ENCODE measurements at places on chromosomes 6 and 20.
A peak's percentile ranks its signal among the peaks of the same experiment; 100 is the strongest.

DNA sequence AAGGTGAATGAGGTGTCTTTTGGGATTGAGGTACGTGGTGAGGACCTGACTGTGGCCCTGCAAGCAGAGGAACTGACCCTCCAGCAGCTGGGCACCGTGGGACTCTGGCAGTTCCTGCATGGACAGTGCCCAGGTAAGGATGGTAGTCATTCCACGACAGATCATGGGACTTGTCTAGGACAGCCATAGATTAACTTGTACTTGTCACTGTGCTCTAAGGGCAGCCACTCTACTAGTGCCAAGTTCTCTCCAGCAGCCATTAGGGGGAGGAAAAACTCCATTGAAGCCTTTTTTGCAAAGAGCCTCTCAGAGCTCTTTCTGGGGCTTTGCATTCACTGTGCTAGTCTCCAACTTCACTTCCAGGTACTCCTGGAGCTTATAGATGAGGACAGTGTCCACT is 20.4 kb downstream of the TAF11 start:
- peak; percentile 10 for DNase-seq

- DNase-seq = no peak
These were observed 174.7 kb upstream of the LAMP5 start for GRCh38 chr20:9339708-9340107.

DNA sequence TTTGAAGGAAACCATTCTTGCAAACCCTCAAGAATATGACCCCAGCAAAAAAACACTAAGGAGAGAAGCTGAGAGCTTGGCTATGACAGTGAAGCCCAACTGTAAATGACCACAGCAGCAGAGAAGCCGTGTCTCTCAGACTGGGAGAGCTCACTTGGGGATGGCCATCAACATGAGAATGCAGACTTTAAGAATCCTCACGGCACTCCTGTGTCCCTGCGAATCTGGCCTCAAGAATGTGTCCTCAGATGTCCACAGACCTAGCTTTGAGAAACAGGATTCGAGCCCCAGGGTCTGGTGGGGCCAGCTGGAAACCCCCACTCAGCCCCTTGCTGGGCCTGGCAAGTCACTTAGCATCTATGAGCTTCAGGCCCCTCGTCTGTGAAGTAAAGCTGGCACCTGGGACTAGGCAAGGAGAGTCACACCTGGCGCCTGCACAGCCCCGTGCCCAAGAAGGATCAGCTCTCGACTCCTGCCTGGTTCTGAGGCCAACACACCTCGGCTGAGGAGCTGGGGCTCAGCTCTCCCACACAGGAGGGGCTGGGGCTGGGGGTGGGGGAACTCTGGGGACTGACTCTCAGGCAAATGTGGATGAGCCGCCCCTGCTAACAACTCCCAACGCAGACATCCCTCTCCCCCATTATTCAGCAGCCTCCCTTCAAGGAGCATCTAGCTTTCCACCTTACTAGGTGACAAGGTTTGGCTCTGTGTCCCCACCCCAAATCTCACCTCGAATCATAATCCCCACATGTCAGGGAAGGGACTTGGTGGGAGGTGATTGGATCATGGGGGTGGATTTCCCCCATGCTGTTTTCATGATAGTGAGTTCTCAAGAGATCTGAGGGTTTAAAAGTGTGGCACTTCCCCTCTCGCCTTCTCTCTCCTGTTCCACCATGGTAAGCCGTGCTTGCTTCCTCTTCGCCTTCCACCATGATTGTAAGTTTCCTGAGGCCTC is 97.7 kb downstream of the GRM4 start:
- no peak for DNase-seq

DNA sequence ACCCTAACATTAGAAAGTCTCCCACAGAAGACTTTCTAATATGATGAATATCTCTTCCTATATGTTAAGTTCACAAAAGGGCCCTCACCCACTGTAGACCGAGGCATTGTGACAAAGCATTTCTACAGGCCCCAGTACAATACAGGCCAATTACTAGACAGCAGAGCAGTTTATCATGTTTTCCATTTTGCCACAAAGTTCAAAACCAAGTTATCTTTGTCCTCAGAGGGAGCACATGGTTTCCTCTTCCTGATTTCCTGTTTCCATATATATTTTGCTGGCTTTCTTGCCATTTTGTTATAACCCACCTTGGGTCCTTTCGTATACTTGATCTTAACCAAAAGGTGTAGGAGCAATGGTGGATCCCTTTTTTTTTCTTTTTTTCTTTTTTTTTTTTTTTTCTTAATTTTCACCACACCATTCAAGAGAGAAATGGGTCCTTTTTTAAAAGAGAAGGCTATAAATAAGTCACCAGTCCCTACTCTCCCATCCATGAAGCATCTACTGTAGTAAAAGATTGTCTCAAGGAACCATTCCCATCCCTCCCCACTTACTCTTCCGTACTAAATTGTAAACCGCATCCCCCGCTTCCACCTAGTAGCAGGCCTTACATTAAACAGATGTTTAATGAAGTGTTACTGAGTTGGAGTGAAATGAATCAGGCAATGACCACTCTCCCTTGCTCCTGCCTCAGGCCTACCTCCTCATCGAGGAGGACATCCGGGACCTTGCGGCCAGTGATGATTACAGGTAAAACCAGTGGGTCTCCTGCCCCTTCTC is 2.1 kb upstream of the UBE2C start:
- DNase-seq = no peak

DNA sequence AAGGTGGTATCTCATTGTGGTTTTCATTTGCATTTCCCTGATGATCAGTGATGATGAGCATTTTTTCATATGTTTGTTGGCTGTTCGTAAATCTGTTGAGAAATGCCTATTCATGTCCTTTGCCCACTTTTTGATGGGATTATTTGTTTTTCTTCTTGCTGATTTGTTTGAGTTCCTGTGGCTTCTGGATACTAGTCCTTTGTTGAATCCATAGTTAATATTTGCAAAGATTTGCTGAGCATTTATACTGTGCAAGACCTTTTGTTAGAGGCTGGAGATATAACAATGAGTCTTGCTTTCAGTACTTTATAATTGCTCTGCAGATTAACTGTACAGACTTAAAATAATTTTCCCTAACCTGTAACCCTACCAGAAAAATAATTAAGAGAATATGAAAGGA is 35.6 kb downstream of the PDE7B start:
- no peak for DNase-seq

DNA sequence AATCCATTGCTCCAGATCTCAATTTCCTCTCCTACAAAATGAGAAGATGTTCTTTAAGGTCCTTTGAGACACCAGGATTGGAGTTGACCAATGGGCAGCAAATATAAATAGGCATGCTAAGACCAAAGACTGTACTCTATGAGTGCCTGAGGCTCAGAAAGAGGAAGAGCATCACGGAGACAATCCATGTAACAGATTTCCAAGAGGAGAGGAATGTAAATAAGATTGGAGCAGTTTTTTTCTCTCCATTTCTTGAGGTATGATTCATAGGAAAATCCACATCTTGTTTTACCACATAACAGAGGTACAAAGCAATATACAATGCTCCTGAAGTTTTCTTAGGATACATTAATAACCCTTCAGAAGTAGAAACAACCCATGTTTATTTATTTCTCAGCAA is 109.8 kb downstream of the UBE3D start:
- no peak for DNase-seq

DNA sequence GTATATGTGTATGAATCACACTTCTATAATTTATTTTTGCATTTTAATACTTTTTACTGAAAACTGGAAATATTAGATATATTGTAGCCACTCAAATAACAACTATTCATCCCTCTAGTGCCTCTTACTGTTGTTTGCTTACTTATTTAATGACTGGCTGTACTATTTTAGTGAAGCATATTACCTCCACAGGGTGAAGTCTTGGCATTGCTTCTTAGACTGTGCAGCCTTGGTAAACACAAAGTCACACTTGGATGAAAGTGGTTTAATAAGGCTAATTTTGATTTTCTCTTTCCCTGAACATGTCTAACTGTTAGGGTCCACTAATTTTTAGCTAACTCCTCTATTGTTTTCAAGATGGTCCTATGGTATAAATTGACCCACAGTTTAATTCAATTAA is 1043.2 kb upstream of the ADGRB3 start:
- DNase-seq = peak; percentile 29

DNA sequence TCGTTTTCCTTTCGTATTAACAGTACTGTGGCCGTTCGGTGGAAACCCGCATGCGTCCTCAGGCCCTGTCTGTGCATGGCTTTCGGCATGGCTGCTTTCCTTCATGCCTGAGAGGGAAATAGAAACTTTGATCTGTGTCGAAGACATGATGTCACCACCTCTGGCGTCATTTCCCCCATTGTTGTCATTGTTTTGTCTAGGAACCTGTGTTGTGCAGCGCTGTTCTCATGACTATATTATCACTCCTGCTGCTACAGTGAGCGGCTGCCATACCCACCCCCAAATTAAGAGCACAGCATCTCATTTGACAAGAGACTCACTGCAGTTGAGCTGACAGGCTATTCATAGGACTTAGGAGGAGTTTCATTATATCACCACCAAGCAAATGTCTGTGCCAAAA is 172.3 kb downstream of the TMEM242 start:
- no peak for DNase-seq

- DNase-seq = no peak
These were observed 413.2 kb downstream of the GJA1 start for GRCh38 chr6:121848523-121849255.

- no peak for DNase-seq
These were observed 867.2 kb downstream of the PHF3 start for GRCh38 chr6:64502801-64503200.

GRCh38 chr20:37921341-37921929 is 18.5 kb downstream of the VSTM2L start:
- no peak for DNase-seq

- DNase-seq = no peak
These were observed 2.9 kb downstream of the TMEM30A start for GRCh38 chr6:75281653-75282052.

GRCh38 chr6:111796310-111796918 is 76.8 kb downstream of the FYN start:
- no peak for DNase-seq

GRCh38 chr20:25356271-25356933 is 34.2 kb downstream of the ABHD12 start:
- DNase-seq = no peak

DNA sequence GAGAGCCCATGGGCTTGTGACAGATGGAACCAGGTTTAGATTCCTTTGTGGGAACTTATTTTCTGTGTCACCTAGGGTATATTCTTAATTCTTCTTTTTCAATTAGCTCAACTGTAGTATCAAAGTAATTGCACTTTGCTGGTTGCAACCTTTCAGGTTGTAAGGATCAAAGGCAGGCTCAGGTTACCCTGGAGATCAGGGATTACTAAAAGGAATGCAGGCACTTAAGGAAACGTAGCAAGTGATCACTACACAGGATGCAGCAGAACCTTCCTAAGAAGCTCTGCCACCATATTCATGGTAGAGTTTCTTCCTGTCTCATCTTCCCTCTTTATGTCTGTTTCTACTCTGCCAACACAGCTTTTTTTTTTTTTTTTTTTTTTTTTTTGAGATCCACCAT is 133.2 kb upstream of the JAG1 start:
- DNase-seq = no peak

GRCh38 chr20:41068806-41069205 is 40.2 kb downstream of the TOP1 start:
- DNase-seq = no peak

DNA sequence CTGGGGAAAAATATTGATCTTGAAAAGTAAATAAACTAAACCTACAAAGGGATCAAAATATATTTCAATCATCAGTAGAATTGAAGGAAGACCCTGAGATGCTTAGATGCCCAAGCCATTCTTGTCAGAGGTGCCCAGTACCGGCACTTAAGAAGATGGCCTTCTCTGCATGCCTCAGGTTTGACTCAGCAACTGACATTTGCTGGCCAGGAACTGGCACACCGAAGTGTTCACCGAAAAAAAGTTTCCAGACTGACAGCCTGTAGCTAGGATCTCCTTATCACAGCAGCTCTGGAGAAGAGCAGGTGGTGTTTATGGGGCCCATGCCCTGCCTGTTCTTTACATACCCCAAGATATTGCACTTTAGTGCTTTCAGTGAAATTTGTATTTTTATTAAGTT is 203.2 kb downstream of the MOXD1 start:
- no peak for DNase-seq

DNA sequence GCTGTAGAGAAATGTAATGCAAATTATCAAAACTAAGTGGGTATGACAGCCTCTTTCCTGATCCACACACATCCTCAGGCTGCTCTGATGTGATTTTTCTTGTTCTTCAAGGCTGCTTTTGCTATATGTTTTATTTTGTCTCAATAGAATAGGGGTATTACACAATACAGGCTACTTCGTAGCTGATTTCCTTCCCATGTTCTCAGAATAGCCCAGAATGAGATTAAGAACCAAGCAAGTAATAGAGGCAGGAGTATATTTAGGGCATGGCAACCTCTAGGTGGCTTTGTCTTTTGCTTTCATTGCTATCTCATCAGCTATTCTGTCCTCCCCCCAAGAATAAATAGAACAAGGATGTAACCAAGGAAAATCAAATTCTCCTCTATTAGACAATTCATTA is 241.8 kb downstream of the ALDH8A1 start:
- no peak for DNase-seq

- DNase-seq = peak; percentile 88
These were observed 503 bp downstream of the PPDPF start for GRCh38 chr20:63520934-63521601.

DNA sequence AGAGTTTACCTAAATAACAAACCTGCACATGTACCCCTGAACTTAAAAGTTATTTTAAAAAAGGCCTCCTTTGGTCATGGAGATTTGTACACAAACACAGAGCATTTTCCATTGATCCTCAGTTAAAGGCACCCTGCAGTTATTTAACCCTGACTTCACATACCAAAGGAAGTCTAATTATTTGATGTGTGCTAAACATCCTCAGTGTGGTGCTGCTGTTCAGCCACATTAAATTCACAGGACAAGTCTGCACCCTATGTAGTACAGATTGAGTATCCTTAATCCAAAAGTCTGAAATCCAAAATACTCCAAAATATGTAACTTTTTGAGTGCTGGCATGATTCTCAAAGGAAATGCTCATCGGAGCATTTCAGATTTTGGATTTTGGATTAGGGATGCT is 21.4 kb downstream of the KCNQ5 start:
- no peak for DNase-seq

DNA sequence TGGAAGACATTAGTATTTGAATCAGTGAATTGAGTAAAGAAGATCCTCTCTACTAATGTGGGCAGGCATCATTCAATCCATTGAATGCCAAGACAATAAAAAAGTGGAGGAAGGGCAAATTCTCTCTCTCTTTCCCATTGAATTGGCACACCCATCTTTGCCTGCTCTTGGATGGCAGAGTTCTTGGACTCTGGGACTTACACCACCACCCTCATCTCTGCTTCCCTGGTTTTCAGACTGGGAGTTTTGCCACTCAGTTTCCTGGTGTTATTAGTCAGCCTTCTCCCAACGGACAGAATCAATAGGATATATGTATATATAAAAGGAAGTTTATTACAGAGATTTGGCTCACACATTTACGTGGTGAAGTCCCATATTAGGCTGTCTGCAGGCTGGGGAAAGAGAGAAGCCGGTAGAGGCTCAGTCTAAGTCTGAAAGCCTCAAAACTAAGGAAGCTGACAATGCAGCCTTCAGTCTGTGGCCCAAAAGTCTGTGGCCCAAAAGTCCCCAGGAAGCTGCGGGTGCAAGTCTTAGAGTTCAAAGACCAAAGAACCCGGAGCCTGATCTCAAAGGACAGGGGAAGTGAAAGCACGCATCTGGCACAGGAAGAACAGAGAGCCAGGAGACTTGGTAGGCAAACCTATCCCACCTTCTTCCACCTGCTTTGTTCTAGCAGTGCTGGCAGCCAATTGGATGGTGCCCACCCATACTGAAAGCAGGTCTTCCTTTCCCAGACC is 64.4 kb downstream of the SMPDL3A start:
- no peak for DNase-seq
